ENCODE measurements at places on chromosomes 6 and 20.

- DNase-seq = no peak
Observed at GRCh38 chr6:144497650-144498049, 212.5 kb downstream of the UTRN start.

GRCh38 chr6:46138281-46138680 is 8.5 kb downstream of the ENPP4 start:
- DNase-seq = no peak

- DNase-seq = no peak
Observed at GRCh38 chr6:143270026-143270425, 180.5 kb downstream of the ADAT2 start.

GRCh38 chr20:63132131-63132714 is 83.7 kb downstream of the YTHDF1 start:
- DNase-seq = no peak

DNA sequence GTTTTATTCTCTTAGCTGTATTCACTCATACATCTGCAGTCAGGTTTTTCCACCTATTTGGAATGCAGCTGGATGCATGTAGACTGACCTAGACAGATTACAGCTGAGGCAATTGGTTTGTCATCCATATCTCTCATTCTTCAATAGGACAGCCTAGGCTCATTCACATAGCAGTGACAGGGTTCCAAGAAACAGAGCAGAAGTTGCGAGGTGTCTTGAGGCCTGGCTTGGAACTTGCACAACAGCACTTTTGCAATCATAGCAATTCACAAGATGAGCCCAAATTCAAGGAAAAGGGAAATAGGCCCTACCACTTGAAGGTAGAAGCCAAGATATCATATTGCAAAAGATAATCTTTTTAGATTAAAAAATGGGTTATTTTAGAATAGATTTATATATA is 508.9 kb upstream of the JAG1 start:
- no peak for DNase-seq

GRCh38 chr6:14811775-14812428 is 434.0 kb upstream of the JARID2 start:
- no peak for DNase-seq

DNA sequence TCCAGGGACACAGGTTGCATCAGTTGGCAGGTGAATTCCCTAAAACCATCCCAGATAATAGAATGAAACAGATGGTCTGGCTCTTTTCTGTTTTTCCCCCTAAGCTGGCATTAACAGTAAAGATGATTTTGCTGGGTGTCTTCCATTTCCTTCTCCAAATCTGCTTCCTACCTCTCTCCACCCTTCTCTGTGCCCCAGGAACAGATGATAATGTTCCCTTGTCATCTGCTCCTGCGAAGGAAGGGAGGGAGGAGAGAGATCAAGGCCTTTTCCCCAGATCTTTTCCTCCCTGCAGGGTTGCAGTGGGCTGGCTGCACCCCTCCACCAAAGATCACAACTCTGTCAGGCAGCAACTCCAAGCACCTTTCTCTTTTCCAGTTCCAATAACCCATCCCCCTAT is 156.5 kb upstream of the PRDM1 start:
- DNase-seq = no peak

DNA sequence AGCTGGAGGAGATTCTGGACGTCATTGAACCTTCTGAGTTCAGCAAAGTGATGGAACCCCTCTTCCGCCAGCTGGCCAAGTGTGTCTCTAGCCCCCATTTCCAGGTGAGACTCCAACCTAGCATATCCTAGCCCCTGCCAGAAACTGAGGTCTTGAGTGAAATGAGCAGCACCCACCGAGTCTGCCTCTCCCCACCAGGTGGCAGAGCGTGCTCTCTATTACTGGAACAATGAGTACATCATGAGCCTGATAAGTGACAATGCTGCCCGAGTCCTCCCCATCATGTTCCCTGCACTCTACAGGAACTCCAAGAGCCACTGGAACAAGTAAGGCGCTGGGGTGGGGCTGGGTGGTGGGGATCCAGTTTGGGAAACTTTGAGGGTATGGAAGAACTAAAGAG is 4.6 kb downstream of the MEA1 start:
- peak; percentile 63 for DNase-seq

GRCh38 chr20:12914804-12915203 is 94.0 kb upstream of the SPTLC3 start:
- no peak for DNase-seq

GRCh38 chr20:36579996-36580545 is 6.7 kb downstream of the TGIF2 start:
- DNase-seq = no peak

GRCh38 chr6:27834384-27834783 is 77.8 kb downstream of the OR2B2 start:
- DNase-seq = no peak

DNA sequence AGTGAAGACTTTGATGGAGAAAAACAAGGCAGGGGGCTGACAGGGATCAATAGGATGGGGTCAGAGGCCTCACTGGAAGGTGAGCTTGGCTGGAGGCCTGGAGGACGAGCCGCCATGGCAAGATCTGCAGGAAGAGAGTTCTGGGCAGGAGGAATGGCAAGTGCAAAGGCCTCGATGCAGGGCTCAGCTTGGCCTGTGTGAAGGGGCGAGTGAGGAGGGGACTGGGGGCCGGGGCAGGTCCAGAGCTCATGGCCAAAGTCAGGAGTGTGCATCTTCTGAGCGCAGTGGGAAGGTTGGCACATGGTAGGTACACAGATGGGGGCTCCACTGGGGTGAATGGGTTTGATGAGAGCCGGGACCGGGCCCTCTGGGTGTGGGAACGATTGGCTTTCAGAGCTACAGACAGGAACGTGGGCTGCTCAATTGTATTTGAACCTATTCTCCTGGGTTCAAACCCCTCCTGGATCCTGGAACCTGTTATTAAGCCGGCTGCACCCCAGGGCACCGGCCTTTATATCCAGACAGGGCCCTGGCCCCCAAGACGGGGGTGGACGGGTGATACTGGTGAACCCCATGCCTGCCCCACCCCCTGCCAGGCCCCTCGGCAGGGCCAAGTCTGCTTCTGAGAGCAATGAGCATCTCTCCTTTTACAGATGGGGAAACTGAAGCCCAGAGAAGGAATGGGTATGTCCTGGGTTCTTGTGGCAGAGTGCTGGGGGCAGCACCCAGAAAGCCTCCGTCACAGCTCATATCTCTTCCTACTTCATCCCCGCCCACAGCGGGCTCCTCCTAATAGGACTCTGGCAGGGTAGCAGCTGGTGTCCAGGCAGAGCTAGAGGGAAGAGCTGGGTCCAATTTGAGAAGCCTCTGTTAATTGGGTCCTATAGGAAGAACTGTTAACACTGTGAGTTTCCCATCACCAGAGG is 106.1 kb downstream of the CEBPB start:
- DNase-seq = no peak

GRCh38 chr20:7579888-7580287 is 360.4 kb downstream of the HAO1 start:
- DNase-seq = no peak

DNA sequence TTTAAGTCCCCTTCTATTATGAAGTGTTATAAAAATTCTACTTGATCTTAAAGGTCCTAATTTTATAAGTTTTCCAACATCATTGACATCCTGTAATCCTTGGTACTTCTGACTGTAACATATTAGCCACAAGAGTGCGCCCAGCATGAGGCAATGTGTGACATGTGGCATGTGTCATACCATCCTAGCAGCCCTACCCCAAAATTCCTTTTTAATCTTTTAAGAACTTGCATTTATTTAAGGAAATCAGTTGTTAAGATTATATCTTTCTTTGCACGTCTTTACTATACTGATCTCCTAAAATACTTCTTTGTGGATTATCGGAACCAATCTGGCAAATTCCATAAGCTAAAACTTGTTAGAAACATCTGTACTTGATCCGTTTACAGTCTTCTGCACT is 167.1 kb upstream of the SLC24A3 start:
- no peak for DNase-seq

- no peak for DNase-seq
Observed at GRCh38 chr6:37433657-37434271, 743 bp downstream of the CMTR1 start.

GRCh38 chr20:1664911-1665310 is 7.3 kb upstream of the SIRPG start:
- no peak for DNase-seq

DNA sequence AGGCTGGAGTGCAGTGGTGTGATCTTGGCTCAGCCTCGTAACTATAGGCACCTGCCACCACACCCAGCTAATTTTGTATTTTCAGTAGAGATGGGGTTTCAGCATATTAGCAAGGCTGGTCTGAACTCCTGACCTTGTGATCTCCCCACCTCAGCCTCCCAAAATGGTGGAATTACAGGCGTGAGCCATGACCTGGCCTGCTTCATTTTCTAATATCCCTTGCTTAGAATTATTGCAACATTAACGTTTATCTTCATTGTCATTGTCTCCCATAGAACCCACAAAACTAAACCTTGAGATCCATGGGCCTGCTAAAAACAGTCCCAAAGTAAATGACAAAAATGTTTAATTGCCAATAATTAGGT is 6.1 kb downstream of the EEF1A1 start:
- no peak for DNase-seq

DNA sequence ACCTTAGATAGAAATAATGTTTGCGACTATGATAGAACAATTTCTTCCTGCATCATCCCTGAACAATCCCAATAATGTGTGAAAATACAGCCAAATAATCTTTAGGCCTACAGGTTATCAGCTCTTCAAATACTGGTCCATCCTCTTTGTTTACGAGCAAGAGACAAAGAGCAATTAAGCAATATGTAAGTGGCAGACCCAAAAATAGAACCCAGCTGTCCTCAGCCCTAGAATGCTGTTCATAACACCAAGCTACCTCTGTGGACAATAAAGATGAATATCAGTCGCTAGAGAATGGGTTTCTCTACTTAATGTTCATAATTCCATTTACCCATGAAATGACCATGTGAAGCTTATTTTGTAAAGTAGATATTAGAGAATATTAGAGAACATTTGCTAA is 28.4 kb upstream of the OSTM1 start:
- DNase-seq = no peak

DNA sequence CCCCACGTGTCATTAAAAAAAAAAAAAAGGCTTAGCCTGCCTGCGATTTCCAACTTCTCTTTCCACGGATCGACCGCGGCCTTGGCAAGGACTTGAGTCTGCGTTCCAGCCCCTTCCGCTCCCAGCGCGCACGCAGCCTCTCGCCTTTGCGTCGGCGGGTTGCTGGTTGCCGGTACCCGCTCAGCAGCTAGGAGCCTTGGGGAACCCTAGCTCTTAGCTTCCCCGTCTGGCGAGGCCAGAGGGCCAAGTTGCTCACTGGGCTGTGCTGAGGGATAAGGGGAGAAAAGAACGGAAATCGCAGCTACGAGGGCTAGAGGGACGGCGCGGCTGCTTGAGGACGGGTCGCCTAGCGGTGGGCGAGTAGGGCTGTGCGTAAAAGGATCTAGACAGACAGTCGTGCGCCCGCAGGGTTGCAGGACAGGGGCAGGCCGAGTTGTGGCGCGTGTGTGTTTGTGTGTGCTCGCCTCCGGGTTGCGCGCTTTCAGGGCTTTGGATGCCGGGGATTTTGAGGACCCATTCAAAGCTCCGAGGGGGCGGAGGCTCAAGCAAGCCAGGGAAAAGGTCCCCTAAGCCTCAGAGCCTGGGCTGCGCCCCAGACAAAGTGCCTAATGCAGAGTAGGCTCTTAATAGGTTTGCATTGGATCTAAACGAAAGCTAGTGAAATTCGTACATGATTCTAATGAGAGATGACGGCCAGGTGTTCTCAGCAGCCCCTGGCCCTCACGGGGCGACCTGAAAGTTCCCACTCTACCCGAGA is 40.5 kb upstream of the OSTM1 start:
- DNase-seq = no peak

GRCh38 chr6:144019929-144020328 is 11.9 kb upstream of the PLAGL1 start:
- no peak for DNase-seq

- no peak for DNase-seq
Observed at GRCh38 chr6:74604279-74604678, 601.6 kb downstream of the COL12A1 start.

GRCh38 chr6:35583893-35584688 is 71.4 kb upstream of the TULP1 start:
- no peak for DNase-seq

- DNase-seq = no peak
Observed at GRCh38 chr6:13469693-13470092, 17.7 kb downstream of the GFOD1 start.

- DNase-seq = no peak
Observed at GRCh38 chr6:112113918-112114317, 26.5 kb downstream of the FAM229B start.

DNA sequence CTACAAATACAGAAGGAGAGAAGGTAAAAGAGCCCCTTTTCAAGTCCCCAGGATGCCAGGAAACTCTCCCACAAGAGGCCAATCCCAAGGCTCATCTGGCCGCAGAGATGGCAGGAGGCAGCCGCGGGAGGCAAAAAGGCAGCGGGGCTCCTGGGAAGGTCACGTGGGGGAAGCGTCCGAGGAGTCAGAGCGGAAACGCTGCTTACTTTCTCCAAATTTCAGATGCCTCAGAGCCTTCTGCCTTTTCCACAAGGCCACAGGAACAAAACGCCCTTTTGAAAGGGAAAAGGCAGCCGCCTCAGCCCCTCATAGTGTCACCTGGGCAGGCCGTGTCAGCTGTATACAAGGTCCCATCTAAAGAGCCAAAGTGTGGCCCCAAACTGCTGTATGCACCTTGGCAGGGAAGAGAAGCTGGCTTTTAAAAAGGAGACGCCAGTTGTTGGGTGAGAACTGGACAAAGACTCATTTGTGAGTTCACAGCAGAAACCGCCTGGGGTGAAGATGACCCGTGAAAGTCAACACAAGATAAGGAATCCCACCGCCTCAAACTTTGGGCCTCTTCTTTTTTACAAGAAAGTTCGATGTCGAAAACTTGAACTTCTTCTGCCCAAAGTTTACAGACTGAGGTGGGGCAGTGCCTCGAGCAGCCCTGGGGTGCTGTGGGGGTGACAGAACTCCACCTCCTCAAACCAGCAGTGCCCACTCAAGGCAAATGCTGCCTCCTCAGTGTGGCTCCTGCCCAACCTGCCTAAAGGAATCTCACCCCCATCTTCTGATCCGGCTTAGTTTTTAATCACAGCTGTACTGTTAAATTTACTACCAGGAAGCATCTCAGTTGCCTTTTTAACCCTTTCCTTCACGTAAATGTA is 45.4 kb downstream of the EZR start:
- no peak for DNase-seq

GRCh38 chr20:44884907-44885391 is 556 bp upstream of the YWHAB start:
- no peak for DNase-seq

DNA sequence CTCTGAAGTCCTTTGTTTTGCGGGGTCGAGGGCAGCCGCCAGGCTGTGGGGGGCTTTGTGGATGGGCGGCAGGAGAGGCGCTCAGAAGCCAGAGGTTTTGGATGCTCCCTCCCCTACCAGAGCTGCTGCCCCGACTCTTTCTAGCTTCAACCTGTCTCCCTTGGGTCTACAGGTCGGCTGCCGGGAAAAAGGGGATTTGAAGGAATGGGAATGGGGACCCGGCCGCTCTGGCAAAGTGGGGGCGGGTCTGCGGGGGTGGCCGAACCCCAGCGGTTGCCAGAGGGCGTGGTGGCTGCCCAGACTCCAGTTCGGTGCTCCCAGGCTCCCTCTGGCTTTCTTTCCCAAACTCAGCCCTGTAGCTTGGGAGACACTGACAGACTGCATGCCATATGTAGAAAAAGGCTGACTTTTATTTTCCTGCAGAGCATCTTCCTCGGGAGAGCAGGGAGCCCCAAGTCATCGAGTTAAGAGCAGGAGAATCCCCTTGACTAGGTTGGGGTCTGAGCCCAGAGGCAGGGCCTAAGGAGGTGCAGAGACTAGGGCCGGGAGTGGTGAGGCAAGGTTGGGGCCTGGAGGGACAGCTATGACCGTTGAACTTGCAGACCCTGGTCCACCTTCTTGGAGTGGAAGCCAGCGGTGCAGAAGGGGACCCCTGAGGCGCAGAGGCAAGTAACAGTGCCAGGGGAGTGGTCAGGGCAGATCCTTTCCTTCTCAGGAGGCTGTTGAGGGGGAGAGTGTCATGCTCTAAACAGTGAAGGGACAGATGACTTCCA is 1.4 kb upstream of the PPP1R18 start:
- no peak for DNase-seq

All from 8988T (cell line).